NCI-H1105 treated with DMSO at 0.1 percent for 48 hours (cell line): ENCODE measurements at places on chromosomes 11 and 22.

DNA sequence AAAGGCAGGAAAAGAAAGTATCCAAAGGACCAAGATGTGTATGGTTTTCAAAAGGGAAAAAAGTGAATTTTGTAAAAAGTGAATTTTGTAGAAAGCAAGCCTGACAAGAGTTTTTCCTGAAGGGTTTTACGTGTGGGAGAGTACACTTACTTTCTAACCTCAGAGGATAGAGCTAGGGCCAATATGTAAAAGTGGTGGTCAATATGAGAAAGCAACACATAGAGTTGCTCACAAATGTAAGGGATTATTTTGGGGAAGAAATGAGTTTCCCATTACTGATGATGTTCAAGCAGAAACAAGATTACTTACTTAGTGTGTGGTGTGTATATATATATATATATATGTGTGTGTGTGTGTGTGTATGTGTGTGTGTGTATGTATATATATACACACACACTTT is 162.5 kb downstream of the SWAP70 start:
- no peak for DNase-seq

- no peak for DNase-seq
Measured at GRCh38 chr11:44804449-44805437, 78.0 kb downstream of the TSPAN18 start.

- DNase-seq = no peak
Measured at GRCh38 chr22:33927752-33928151, 7.5 kb upstream of the LARGE1 start.

DNA sequence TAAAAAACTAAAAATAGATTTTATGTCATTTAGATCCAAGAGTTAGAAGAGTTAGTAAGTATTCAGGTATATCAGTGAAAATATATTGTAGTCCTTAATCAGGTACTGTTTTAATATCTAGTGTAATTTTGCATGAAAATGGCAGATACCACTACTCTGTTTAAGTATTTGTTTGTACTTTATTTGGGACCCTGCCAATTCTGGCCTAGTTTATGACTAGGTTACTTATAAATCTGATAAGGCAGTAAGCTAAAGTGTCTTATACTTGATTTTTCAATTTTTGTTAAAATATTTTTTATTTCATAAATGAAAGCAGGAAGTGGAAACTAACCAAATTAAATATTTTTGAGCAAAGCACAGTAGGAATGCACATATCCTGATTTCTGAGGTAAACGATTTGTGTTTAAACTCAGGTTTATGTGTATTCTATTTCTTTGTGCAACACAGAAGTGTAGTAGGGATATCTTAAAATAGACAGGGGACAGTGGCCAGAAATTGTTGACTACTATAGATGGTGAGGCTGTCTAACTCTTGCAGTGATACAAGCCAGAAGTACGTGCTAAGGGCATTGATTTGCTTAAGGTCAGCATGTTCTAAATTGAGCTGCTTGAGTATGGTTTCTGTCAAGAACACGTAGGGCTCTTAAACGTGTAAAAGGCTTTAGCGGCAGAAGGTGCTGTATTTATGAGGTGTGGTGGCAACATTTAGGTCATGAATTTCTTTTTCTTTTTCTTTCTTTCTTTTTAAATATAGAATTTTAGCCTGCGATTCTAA is 34.0 kb downstream of the HIPK3 start:
- no peak for DNase-seq

DNA sequence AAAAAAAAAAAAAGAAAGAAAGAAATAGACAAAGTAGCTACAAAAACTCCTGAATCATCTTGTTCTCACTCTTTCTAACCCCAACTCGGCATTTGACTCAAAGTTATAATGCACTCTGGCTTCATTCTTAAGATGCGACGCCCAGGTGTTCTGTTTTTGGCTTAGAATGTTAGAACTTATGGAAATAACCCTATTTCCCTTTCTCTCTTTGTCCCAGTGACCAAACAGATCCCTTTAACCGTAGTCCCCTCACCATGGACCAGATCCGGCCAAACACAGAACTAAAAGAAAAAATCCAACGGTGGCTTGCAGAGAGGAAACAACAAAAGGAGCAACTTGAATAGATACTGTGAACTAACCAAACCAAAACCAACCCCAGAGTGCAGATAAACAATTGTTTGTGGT is 5.3 kb upstream of the ATP5MG start:
- no peak for DNase-seq

DNA sequence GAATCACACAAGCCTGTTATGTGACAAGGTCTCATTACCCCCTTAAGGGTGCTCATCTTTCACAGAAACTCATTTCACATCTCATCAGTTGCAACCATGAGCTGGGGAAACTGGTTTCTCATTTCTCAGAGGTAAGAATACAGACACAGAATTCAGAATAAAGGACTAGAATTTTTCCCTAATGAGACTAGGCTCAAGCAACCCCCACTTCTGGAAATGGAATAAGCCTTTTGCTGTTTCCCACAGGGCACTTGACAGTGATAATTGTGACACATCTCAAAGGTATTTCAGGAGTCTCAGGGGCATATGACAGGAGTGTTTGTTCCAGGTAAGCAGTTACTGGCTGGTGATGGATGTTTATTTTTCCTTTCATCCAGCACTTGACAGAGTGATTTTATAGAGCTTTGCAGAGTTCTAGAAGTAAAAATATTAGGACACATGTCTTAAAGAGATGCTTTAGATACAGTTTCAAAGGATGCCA is 112.9 kb upstream of the DDI1 start:
- peak; percentile 32 for DNase-seq

- DNase-seq = no peak
Measured at GRCh38 chr11:85137597-85137996, 489.5 kb downstream of the DLG2 start.

DNA sequence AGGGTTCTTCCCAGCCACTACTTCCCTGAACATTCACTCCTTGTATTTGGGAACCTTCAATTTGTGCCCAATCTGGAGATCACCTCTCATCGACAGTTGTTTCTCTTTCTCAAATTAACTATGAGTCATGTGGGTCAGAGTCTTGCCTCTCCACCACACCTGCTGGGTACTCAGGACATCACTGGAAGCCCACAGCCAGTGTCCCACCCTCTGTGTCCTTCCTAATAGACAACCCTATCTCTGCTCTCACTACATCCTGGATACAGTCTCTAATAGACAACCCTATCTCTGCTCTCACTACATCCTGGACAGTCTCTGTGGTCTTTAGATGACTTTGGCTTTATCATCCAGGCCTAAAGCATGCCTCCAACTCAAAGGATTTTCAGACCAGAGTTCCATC is 70.1 kb downstream of the ARL14EP start:
- DNase-seq = no peak

DNA sequence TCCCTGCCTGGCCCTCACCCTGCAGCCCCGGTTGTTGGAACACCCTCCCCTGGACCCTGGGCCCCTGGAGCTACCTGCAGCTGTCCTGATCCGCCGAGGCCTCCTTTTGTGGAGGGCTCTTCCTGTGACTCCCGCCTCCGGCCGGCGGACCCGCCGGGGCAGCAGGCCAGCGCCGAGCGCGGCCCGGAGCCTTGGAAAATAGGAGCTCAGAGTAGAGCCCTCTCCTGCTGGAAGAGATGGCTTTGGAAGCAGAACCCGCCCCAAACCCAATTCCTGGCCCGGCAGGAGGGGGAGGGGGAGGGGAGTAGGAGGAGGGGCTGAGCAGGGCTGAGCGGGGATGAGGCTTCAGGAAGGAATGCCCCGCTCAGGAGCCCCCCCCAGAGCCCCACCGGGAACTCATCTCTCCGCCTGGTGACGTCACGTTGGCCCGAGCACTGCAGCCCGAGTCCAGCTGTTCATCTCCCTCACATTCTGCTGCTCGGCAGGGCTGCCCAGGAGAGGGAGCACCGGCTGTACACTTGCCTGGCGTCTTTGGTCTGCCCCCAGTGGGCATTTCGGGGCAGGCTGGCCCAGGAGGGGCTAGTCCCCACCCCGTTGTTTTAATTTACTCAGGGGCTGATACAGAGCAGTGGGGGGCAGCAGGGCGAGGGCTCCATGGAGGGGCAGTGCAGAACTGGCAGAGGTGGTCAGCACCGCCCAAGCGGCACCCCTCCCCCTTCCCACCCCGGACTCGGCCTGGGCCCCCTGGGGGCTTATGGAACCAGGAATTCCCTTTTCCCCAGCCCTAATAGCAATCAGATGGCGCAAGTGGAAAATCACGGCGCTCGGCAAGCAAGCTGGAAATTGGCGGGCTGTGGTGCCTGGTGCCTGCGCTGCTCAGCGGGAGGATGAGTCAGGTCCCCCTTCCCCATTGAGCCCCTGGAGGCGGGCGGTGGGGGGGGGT is at the start of gene MRGPRF:
TSS of gene MRGPRF (minus strand) at position 238 of the 943 bp plus-strand sequence. CDS start 3,345 bp downstream, outside the sequence.
- DNase-seq = no peak

GRCh38 chr11:124971810-124972209 is 17.8 kb downstream of the CCDC15 start:
- DNase-seq = no peak

- DNase-seq = no peak
Measured at GRCh38 chr11:74689666-74690065, 41.6 kb downstream of the CHRDL2 start.

DNA sequence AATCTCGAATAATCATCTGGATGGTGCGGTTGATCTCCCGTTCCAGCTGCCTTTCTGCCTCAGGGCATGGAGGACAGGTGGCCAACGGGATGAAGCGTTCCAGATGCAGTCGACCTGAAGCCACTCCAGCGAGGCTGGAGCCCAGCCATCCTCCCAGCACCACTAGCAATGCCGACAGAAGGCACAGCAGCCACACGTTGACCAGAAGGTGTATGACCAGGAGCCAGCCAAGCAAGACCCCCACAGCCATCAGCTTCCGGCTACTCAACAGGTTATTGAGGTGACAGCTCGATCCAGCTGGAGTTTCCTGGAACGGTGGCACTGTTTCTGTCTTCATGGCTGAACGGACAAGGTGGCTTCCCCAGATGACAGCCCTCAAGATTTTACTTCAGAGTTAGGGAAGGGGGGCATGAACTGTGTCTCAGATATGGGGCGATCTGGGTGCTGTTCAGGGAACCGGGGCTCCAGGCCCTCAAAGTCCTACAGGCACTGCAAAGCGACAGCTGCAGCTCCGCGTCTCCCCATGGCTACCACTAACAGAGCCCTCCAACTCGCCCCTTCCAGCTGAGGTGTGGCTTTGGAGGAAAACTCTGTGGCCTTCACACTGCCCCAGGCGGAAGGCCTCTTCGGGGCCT is 559 bp downstream of the SNX19 start:
- DNase-seq = no peak

GRCh38 chr11:116492600-116492999 is 280.2 kb downstream of the BUD13 start:
- no peak for DNase-seq

DNA sequence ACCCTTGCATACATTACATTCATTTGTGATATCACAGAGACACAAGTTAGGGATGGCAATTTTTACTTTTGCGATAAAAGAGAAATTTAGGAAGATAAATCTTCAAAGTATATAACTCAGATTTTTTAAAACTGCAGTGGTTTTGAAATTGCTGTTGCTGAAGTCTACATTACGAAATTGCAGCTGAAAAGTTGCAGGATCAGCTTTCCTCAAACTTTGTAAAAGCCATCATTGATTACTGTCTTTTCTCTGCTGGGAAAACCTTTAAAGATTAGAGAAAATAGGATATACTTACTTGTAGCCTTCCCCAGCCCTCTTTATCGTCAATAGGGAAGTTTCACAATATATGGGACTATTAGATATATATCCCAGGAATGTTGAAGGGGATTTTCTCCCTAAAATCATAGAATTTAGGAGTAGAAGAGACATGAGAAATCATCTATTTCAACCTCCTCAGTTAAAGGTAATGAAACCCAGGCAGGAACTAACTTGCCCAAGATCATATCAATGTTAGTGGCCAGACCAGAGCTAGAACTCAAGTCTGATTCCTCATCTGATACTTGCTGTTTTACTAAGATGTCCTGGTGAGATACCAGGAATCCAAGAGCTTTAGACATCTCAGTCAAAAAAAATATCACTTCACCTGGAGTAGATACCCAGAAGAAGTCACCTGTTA is 10.4 kb upstream of the AGBL2 start:
- no peak for DNase-seq

DNA sequence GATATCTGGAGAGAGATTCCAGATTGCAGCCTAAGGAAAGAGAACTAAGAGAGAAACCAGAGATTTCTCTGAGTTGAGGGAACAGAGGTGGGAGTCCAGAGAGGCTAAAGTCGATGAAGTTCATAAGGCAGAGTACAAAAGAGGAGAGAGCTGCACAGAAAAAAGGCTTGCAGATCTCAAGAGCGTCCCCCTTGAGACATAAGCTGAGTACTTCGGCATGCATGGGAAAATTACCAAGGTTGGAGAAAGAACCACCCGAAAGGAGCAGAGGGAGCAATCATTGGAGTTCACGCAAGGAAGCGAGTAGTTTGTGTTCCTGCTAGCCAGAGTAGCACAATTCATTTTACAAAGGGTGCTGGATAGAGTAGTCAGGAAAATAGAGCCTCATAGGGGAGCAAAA is 293.5 kb downstream of the TMEM135 start:
- DNase-seq = no peak

- no peak for DNase-seq
Measured at GRCh38 chr11:8603696-8604077, 9.7 kb upstream of the STK33 start.
